ENCODE measurements at places on chromosomes 11 and 22.

DNA sequence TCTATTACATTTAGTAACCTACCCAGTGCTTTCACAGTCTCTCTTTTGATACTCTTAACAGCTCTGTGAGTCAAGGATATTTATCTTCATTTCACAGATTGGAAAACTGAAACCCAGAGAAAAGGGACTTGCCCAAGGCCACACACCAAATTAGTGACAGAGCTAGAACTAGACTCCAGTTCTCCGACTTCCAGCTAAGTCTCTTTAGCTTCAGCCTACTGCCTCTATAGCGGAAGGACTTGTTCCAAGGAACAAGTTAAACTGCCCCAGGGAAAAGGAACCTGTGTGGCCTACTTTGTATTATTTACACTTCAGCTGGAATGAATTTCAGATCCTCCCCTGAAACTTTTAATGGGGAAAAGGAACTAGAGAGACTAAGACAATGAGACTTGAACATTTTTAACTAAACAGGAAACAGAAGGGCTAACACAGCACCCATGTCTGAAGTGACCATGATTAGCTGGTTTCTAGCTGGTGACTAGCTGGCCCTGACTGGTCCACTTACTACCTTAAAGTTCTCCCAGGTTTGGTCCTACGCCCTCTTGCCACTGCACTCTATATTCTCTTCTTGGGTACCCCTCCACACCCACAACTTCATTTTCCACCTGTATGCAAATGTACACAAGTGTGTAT, 1.3 kb downstream of the LRRC51 start:
- no peak for DNase-seq

GRCh38 chr22:28488825-28489224, 190.8 kb downstream of the TTC28 start:
- DNase-seq = no peak

GRCh38 chr22:19951346-19951745, 9.7 kb upstream of the TXNRD2 start:
- DNase-seq = no peak

DNA sequence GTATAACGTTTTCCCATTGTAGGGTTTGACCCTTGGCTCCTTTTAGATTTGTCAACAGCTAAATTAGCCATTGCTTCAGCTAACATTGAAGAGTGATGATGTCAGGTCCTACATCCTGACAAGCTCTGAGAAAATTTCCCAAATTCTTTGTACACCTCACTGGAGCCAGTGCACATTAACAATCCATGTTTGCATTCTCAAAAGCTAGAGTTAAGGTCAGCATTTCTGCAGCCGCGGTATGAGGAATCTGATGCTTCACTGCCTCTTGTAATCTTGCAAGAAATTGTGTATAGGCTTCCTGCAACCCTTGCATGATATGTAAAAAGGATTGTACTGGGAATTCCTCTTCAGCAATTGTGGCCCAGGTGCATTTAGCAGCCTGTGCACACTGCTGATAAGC, 33.1 kb upstream of the NCAM1 start:
- DNase-seq = no peak

DNA sequence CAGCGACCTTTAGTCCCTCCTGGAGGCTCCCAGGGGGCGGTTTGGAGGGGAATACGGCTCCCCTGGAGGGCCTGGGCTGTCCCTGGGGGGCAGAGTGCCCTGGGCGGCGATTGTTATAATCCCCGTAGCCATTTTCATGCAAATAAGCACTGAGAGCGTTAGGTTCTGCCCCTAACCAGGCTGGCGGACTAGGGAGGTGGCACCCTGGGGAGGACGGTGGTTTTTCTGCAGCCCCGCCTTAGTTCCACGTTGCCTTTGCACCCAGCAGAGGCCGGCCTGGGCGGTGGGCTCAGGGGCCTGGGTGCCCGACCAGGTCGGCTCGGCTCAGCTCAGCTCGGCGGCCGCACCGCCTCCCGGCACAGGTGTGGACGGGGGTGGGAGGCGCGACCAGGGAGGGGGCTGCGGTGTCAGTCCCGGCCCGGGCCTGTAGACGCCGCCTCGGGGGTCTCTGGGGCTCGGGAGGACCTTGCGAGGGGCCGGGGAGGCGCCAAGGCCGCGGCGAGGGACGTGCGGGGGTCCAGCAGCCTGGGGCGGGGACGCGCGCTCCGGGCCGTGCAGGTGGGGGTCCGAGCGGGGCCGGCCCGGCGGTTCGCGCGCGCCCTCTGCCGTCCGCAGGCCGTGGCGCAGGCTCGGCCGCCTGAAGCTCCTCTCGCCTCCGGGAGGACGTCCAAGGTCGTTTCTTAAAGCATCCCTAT, 2.3 kb upstream of the DUSP8 start:
- DNase-seq = no peak

GRCh38 chr22:45238957-45239680, 1.6 kb downstream of the KIAA0930 start:
- DNase-seq = no peak

DNA sequence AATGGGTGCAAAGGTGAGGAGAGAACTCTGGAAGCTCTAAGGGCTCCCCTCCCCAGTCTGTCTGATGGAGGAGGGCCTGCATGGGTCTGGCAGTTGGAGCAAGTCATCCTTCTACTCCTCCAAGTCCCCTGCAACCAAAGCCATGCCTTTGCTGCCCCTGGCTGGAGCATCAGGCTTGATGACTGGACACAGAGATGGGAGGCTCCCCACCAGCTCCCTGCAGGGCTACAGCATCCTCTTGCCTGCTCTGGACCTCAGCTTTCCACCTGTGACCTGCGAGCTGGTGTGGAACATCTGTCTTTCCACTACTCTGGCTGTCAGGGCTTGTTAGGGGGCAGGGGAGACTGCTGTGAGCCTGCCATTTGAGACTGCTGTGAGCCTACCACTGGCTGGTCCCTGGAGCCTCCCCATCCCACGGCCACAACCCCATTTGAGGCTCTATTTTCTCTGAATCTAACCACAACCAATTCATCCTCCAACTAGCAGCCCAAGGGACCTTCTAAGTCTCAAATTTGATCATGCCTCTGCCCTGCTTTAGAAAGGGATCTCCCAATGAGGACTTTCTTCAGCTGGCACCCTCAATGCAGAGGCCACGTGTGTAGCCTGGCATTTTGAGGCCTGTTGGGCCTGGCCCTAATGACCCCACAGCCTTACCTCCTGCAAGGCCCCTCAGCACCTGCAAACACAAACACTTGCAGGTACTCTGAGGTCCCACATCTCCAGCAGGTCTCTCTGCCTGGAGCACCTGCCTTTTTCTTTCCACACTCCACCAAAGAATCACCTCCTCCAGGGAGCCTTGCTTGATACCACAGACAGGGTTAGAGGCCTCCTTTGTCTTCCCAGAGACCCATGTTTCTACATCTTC, 9.9 kb downstream of the P2RY6 start:
- no peak for DNase-seq

DNA sequence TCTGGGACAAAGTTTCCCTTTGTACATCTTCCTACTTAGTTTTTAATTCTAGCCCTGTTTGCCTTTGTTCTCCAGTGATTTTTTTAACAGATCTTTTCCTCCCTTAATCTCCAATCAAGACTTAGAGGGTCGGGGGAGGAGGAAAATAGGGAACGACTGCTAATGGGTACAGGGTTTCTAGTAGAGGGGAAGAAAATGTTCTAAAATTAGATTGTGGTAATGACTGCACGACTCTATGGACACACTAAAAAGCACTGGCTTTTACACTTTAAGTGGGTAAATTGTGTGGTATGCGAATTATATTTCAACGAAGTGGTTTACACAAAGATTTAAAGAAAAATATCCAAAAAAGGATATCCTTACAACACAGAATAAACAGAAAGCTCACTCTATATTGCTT, 110.0 kb upstream of the SPON1 start:
- no peak for DNase-seq

GRCh38 chr11:15371533-15371932, 256.8 kb downstream of the INSC start:
- no peak for DNase-seq

DNA sequence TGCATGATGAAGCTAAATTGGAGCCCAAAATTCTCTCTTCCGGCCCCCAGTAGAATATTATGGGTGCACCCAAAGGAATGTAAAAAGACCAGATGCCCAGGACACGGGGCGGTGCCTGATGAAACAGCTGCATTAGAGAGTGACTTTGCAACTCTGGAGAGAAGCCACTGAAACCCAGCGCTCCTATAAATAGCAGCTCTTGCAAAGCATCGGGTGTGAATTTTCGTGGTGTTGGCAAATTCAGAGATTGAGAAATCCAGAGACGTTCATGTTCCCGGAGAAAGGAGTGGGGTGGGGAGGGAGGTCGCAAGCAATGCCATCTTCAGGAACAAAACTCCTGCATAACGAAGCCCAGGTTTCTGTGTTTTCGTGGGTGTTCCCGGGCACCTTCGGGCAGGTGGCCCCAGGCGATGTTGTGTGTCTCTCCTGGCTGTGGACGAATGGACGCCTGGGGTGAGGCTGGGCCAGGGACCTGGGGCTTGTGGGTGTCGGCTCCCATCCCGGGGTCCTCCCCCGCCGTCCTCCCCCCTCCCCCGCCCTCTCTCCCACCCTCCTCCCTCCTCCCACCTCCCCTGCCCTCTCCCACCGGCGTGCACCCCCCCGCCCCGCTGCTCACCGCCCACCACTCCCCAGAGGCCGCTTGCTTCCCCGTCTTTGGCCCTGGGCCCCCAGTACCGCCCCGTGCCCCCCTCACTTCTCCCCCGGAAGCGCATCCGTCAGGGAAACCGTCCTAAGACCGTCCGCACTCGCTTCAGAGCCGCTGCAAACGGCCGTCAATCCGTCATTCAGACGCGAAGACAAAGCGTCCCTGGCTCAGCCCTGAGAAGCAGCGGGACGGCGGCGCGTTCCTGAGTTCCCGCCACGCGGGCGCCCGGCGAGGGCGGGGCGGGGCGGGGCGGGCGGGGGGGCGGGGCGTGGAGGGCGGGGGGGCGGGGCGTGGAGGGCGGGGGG, 26.7 kb upstream of the TOLLIP start:
- DNase-seq = no peak

GRCh38 chr11:71145988-71146824, 106.2 kb downstream of the SHANK2 start:
- DNase-seq = no peak

DNA sequence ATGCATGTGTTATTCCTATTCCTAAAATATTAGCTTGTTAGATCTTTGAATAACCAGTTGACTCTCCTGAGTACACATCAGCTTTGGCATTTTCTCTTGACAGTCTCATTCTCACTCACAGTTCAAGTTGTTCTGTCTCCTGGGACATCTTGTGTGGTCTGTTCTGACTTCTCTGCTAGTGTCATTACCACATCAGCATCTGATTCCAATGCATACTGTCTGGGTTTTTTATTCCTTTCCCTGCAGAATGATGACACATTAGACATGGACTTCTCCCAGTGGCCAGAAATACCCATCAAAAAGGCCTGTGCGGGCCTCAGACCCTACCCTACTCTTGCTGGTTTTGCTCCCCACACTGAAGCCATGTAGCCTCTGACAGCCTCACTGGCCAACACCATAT, 2.7 kb downstream of the ZNF74 start:
- no peak for DNase-seq

DNA sequence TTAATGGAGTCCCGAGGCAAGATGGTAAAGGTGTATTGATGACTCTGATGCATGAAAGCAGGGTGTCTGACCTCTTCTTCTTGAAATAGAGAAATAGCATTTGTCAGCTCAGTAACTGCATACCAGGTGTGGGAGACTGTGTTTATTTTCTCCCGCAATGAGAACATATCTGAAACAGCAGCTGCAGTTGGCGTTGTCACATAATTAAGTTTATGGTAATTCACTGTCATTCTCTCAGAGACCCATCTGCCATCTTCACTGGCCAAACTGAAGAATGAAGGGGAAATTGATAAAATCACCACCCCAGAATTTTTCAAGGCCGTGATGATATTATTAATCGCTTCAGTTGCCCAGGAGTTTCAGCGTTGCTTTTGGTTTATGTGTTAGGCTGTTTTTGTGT, 20.1 kb upstream of the MCHR1 start:
- peak; percentile 64 for DNase-seq

DNA sequence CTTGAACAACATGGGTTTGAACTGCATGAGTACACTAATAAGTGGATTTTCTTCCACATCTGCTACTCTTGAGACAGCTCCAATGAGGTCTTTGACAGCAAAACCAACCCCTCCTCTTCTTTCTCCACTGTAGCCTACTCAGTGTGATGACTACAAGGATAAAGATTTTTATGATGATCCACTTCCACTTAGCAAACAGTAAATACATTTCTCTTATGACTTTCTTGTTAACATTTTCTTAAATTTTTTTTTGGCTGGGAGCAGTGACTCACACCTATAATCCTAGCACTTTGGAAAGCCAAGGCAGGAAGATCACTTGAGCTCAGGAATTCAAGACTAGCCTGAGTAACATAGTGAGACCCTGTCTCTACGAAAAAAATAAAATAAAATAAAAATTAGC, 9.9 kb upstream of the EIF4G2 start:
- DNase-seq = no peak

GRCh38 chr22:25409240-25409639, 155.2 kb upstream of the GRK3 start:
- DNase-seq = no peak

DNA sequence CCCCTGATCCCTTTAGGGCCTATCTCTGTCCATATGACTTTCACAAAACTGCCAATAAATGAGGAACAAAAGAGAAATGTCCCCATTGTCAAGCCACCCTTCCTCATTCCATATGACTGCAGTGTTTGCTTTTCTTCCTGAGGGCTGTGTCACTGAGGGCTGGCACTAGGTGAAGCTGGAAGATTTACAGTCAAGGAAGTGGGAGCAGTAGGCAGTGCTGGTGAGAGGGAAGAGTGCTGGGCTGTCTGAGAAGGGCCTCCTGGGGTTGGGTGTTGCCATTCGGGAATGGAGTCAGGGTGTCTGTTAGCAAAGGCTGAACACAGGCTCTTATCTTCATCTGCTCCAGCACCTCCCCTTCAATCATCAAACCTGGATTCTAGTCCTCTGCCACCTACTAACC, 30.9 kb downstream of the INSC start:
- DNase-seq = no peak

DNA sequence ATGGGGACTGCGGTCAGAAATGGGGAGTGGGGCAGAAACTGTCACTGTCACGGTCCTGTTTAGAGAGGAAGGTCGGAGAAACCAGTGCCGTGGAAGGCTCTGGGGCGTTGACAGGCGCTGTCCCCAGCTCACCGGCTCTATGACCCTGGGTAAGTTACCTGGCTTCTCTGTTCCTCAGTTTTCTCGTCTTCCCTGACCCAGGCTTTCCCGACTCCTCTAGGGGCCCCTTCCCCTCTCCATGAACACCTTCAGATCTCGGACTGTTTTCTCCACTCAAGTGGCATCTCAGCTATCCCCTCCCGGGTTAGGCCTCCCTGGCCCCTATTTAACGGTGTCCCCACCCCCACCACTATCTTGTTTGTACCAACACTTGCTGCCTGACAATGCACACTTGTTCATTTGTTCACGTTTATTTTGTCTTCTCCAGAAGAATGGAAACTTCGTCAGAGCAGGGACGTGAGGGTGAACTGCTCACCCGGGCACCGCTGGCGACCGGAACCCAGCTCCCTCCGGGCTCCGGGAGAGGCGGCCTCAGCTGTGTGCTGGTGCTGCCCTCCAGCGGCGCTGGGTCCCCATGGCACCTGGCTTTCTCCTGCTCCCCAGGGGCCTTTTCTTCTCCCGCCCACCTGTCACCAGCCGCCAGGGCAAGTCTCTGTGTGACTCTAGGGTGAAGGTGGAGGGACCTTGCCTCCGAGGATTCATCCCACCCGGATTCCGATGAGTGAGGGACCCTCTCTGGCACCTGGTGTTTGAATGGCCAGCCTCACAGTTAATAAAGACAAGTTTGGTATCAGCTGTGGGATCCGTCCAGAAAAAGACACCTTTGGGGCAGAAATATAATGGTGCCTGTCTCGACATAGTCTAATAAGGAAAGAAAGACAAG, 33.1 kb upstream of the SLC35C1 start:
- DNase-seq = peak; percentile 26
